GM04503 (cell line): ENCODE measurements at places on chromosomes 6 and 20.
A peak's percentile ranks its signal among the peaks of the same experiment; 100 is the strongest.

DNA sequence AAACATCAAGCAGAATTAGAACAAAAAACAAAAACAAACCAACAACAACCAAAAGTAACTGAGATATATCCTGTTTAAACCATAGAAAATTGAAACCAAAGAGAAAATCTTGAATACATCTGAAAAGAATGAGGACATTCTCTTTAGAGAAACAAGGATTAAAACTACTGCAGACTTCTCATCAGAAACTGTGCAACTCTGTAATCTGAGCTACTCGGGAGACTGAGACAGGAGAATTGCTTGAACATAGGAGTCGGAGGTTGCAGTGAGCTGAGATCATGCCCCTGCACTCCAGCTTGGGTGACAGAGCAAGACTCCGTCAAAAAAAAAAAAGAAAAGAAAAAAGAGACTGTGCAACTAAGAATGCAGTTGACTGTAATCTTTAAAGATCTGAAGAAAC lies 153.4 kb downstream of the SYNDIG1 start:
- no peak for DNase-seq

DNA sequence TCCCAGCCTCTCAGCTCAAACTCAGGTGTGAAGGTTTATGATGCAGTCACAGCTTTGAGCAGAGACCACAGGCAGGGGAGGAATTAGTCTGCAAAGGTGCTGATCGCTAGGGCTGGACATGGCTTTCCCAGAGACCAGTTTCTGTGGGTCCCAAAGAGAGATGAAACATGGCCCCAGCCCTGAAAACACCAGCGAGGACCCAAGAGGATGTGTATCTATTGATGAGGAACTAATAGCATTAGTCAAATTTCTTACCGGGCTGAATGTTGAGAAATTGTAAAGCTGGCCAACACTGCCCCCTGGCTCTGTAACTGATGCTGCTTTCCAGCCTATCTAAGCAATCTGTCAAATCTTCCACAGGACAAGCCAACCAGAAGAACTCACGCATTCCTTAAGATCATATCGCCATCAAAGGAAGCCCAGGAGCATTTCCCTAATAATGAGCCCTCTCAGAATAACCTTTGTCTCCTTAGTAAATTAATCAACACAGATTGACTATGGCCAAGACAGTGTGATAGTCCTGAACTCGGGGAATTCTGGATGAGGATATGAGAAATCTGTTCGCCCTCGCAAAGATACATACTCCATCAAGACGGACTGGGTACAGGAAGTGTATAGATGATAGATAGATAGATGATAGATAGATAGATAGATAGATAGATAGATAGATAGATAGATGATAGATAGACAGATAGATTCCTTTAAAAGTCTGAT lies 7.8 kb upstream of the ACSS1 start:
- DNase-seq: no peak

GRCh38 chr20:62029949-62030348 lies 35.7 kb downstream of the TAF4 start:
- no peak for DNase-seq

DNA sequence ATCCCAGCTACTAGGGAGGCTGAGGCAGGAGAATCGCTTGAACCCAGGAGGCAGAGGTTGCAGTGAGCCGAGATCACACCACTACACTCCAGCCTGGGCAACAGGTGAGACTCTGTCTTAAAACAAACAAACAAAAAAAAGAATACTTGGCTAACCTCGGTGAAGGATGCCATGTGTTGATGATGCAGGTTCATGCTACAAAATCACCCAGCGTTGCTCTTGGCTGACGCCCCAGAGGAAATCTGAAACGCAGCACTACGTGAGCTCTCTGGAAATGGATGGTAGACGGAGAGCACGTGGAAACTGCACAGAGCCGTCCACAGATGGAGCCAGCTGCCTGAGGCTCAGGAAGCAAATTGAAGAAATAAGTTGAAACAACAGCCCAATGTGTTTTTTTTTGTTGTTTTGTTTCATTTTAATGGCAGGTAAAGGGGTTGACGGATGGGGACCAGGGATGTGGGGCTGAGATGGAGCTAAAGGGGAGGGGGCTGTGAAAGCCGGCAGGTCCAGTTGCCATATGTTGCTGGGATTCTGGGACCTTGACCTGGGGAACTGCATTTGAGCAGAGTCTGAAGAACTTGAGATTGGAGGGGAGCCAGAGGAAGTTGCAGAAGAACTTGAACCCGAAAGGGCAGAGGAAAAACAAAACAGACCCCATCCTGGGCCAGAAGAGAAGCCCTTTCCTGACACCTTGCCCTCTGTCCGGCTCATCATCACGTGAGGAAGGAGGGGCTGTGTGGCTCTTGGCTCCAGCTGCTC lies 12.8 kb upstream of the MANBAL start:
- DNase-seq: peak; percentile 35

GRCh38 chr6:40626886-40627285 lies 39.7 kb upstream of the LRFN2 start:
- DNase-seq: no peak

DNA sequence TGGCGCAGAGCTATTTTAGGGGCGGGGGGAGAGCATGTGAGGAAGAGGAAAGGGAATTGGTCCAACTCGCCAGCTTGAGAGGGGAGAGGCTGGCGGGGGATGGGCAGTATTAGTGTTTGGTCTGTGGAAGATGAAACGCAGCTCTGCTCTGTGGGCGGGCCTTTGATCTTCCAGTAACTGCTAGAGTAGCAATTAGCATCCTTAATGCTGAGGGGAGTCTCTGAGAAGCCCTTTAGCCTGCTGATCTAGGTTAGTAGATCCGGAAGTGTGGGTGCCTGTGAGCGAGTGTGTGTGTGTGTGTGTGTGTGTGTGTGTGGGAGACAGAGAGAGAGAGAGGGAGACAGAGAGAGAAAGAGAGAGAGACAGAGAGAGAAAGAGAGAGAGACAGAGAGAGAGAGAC lies 117.2 kb upstream of the BACH2 start:
- no peak for DNase-seq

DNA sequence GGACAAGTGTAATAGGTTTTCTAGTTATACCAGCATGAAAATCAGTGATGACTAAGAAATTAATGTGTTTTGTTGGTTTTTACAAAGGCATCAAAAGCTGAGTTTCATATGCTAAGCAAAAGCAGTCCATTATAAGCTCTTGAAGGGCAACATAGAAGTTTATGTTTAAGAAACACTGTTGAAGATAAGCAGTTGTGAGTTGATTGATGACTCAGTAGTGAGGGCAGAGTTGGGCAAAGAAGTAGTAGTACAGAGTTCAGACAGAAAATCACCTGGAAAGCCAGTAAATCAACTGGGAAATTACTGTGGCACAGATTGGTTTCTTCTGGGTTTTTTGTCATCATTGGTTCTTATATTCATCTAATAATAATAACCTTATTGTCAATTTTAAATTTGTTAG lies 78.0 kb upstream of the SMIM8 start:
- no peak for DNase-seq

DNA sequence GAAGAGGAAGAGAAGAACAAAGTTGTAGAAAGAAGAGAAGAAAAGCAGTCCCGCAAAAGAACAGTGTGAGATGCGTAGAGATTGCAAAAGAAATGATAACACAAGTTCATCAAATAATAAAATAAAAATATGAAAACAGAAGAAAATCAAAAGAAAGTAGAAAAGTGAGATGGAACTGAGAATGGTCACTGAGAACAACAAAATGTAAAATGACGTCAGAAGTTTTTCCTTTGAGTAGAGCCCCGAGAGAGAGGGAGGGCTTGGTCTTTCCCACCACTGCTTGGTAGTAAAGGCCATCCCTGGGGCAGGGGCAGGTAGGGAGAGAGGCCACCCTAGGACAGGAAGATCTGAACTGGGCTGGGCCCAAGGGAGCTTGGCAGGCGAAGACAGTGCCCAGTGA lies 533.7 kb downstream of the QKI start:
- DNase-seq: no peak

DNA sequence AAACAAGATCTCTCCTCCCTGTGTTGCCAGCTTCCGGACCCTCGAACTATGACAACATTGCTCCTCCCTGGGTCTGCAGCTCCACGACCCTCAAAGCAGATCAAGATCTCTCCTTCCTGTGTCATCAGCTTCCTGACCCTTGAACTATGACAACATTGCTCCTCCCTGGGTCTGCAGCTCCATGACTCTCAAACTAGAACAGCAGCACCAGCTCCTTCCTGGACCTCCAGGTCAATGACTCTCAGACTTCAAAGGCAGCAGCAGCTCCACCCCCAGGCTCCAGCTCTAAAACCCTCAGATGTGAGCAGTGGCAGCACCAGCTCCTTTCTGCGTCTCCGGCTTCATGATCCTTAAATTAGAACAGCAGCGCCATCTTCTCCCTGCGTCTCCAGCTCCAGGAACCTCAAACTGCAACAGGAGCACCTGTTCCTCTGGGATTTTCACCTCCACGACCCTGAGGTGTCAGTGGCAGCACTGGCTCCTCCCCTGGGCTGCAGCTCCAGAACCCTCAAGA lies 341.0 kb upstream of the SULF2 start:
- DNase-seq: no peak

- no peak for DNase-seq
Observed at GRCh38 chr20:61757-62156, 25.7 kb upstream of the DEFB125 start.

DNA sequence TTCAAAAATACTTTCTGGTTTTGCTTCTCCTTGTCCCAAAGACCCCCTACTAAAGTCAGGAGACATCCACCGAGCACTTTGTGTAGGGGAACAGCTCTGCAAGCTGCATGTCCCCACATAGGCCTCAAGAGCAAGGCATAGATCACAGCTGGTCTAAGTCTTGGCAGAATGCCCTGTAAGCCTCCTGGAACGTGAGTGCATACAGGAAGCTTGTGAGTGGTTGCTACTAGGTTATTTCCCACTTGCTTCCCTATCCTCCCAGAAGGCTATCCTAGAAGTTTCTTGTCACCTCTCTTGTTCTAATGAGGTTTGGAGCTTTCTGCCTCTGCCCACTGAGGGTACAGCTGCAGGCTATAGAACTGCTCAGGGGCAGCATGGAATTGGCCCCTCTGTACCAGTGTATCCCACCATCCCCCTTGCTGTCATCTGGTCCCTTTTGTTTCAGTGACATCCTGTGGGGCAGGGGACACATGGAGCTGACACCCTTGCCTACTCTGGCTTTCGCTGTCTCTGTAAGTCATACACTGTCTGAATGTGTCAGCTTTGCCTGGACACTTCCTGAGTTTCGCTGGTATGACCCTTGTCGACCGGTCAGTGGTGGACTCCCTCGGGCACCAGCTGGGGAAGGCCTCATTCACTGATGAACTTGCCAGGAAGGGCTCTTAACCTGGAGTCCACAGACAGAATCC lies 35.6 kb upstream of the KCNK16 start:
- DNase-seq: no peak

DNA sequence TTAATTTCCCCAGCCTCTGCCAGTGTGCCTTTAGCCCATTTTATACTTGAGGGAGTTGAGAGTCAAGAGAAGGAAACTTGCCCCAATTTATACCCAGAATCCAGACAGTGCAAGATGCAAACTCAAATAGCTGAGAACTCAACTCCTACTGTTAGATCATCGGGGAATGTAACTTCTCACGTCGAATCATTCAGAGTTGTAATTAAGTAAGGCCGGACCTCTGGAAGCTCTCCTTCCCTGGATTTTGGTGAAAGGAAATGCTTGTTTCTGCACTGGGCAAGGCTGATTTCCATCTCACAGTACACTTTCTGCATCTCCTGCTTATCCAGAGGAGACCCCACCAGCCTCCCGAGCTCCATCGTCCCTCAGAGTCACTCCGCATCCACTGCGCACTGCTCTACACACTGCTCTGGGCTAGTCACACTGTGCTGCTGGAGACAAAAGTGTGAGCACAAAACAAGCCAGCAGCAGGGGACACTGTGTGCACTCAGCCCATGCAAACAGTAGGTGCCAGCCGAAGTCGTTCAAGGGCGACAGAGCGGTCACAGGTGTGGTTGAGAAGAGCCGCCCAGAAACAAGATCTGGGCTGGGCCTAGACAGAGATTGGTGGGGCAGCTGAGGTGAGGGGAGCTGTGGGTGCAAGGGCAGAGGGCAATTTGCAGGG lies 150.4 kb upstream of the QKI start:
- DNase-seq: no peak

DNA sequence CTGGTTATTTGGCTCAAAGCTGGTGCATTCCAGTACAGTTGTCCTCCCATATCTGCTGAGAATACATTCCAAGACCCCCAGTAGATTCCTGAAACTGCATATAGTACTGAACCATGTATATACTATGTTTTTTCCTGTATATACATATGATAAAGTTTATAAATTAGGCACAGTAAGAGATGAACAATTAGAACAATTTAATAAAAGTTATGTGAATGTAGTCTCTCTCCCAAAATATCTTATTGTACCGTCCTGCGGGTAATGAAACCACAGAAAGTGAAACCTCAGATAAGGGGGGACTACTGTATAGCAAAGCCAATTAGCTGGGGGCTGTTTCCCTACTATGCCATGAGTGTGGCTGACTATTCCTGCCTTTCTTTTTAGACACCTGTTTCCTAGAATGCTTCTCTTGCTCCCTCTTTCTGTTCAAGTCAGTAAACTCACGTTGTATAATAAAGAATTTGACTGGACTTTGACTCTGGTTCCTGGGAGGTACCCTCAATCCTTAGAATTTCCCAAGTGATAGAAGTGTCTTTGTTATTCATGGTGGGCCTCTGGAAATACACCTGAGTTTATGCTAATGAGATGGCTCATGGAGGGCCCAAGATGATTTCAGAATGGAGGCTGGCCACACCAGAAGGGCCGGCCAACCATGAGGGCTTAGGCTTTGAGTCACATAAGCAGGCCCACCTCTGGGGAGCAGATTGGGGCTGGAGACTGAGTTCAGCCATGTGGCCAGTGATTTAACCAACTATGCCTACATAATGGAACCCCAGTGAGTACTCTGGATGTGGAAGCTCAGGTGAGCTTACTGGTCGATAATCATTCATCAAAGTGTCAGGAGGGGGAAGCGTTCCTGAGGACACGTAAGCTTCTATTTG lies 689 bp upstream of the BLOC1S5 start:
- no peak for DNase-seq

DNA sequence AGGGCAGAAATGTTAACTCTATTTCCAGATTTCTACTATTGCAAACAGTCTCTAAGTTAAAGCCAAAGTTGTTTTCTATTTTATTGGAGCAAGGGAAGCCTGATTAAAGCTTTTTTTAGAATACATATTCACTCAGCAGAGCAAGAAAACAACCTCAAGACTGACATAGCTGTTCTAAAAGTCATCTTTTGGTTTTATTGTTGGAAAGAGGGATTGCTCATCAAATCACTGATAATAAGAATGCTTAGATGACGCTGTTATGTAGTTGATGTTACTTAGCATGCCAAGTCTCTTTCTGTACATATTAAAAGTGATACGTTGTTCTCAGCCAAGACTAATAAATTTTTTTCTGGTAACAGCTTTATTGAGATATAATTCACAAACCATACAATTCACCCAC lies 172.6 kb upstream of the LAMA2 start:
- DNase-seq: peak; percentile 37

DNA sequence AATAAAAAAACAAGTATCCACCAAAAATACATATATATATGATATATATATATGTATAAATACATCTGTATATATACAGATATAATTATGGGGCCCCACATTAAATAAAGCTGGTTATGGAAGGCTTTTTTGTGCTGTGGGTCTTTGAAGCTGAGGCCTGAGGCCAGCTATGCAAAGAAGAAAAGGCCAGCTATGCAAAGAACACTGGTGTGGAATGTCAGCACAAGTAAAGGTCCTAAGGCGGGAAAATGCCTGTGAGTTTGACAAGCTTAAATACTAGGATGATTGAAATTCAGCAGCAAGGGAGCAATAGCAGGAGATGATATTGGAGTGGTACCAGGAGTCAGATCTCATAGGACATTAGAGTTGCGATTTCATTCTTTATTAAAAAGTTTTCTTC lies 25.2 kb downstream of the ADGRF1 start:
- no peak for DNase-seq

- no peak for DNase-seq
Observed at GRCh38 chr6:37653933-37654565, 43.6 kb downstream of the MDGA1 start.

- DNase-seq: no peak
Observed at GRCh38 chr6:38997128-38997761, 51.3 kb upstream of the GLP1R start.
